Activated naive CD4-positive, alpha-beta T cell (primary cell): ENCODE measurements at places on chromosomes 2 and 18.

DNA sequence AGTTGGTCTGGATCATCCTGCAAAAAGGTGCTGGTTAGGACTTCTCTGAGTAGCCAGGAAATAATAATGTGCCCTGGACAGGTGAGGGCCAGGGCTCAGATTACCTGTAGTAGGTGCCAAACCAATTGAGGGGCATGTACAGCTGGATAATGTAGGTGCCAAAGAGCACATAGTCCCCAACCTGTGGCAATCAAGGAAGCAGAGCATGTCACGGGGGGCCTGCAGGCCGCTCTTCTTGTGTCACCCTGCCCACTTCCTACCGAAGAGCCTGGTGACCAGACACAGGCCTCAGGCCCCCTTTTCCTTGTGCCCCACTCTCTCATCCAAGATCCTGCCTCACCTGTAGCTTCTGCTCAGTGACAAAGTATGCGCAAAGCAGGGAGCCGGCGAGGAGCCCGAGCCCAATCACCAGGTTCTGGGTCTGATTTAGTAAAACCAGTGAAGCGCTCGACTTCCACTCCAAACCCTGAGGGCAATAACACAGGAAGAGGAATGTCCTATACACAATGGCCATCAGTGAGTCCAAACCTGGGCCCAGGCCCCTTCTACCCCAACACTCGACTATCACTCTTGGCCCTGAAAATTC is 5.2 kb downstream of the ABCB6 start:
- no peak for DNase-seq

DNA sequence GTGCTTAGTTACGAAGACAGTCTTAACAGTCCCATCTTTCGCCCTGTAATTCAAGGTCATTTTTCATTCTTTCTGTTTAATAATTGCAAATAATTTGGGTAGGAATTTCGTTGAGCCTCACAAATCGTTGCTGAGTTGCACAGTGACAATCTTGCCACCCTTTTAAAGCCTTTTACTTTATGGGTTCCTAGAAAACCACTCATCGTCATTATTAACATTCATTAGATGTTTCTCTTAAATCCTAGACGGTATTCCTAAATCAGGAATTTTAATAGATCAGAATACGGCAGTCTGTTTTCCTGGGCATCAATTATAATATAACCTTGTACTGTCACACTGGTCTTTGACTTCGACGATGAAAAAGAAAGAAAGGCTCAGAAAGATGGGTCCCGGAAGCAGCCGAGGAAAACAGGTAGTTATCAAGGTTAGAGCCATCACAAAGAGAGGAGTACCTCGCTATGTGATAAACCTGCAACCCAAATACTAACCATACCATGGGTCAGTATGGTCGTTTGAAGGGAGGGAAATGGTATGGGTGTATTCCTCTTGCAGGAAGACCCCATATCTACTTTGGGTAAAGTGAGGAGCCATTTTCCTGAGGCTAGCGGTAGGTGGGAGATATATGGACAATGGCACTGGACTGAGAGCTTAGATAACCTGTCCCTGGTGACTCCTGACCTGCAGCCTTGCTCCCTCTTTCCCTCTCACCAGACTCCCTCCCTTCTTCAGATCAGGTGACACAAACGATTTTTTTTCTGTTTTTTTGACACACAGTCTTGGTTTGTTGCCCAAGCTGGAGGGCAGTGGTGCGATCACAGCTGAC is 981 bp upstream of the SF3B1 start:
- DNase-seq: no peak

- no peak for DNase-seq
Observed at GRCh38 chr2:232880764-232881351, 10.8 kb downstream of the SNORC start.

GRCh38 chr2:3692375-3692774 is 11.0 kb upstream of the DCDC2C start:
- no peak for DNase-seq
